ENCODE measurements at places on chromosomes 2 and 18.

DNA sequence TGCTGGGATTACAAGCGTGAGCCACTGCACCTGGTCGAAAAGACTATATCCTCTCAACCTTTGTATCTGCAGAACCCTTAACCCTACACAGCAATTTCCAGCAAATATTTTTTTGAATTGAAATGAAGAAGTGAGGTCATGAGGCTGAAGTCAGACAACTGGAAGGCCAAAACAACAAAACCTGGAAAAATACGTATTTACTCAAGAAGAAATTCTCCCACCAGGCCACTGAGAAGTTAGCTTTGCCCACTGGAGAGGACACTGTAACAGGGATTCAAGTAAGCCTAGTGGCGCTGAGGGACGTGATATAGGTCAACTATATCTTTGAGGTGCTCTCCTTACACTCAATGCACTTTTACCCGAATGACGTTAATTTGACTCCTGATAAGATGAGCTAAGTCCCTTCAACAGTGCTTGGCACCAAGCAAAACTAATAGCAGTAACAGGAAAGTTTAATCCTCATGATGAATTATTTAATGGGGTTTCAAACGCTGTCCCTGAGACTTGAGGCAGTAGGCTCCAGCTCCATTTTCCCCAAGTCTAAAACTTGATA, 1.9 kb downstream of the HDLBP start:
- DNase-seq: no peak

- no peak for DNase-seq
Measured at GRCh38 chr2:29281916-29282247, 166.7 kb downstream of the CLIP4 start.

DNA sequence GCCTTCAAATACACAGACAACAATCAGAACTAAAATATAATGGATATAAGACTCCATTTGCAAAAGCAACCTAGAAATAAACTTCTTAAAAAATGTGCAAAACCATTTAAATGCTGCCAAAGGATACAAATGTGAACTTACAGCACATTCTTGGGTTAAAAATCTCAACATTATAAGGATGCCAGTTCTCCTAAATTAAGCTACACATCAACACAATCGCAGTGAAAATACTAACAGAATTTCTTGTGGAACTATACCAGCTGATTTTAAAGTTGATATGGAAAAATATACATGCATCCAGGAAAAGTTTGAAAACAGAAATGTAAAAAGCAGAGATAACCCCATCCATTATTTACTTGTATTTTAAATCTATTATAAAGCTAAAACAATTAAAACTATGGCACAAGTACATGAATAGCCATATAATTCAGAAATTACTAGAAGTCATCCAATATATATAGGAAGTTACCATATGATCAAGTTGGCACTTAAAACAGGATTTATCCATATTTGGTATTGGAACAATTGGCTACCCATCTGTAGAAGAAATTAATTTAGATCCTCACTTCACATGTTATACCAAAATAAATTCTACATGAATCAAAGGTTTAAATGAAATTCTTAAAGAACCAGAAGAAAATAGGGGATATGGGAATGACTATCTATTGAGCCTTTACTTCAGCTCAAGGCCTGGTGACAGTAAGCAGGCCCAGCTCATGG, 151.7 kb upstream of the GLI2 start:
- DNase-seq: no peak

DNA sequence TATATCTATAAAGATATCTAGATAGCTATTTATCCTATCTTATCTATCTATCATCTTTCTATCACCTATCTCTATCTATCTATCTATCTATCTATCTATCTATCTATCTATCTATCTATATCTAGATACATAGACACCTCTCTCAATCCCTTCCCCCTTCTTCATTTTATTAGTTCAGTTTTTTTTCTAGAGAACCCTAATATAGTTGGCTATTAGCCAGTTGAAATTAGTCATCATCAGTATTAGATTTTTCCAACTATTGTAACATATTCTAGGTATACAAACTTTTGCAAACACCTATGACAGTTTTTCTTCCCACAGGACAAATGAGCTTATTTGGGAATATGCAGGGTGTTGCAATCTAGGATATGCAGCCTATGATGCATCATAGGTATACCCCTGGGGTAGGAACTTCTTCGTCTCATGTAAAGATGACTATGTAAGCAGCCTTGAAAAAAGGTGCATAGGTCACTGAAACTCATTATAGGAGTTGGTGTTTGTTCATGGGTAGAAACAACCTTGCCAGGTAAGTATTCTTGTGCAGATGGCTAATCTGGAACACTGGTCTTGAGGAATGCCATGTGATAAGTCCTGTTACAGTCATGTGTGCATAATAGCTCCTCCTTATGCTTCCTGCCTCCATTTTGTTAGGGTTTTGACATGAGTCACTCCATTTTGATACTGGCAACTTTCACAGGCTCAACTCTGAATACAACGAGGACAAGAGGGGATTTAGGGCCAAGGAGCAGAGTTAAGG, 160.7 kb upstream of the ZSWIM2 start:
- no peak for DNase-seq

DNA sequence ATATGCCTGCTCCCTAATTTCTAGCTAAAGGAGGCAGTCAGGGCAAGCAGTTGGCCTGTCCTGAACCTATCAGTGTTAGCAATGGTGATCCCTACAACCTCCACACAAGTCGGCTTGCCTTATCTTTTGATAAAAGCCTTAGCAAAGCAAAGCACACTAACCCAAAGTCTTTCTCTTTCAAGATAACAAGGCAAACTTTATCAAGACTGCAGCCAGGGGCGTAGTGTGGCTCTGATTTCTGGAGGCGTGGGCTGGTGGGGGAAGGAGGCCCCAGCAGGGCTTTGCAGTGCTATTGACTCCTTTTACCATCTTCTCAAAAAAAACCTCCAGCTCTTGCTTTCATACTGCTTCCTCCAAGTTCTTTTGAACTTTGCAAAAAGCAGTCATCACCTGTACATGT, 40.2 kb upstream of the LAMA1 start:
- no peak for DNase-seq

DNA sequence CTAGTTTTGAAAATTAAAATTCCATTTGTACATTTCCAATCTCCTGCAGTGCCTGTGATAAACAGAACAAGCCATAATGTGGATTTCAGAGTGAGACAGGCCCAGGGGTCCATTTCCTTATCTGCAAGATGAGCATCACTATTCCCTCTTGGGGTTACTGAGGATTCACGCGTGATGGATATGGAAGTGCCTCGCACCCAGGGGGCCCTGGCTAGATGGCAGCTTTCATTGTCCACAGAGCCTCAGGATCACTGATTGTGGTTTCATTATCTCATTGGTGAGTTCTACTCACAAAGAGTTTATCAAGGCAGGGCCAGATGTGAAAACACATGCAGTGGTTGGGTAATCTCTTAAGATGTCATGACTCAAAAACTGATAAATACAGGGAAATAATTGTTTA, 11.6 kb downstream of the CNGA3 start:
- no peak for DNase-seq

GRCh38 chr18:26157326-26157725, 23.7 kb downstream of the PSMA8 start:
- DNase-seq: no peak

DNA sequence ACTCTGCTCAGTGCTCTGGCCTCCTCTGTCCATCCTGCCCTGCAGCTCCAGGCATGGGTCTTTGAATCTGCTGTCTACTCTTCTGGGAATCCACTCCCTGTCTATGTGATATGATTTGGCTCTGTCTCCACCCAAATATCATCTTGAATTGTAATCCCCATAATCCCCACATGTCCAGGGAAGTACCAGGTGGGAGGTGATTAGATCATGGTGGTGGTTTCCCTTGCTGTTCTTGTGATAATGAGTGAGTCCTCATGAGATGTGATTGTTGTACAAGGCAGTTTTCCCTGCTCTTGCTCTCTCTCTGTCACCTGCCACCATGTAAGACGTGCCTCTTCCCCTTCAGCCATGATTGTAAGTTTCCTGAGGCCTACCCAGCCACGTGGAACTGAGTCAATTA, 881.8 kb upstream of the ID2 start:
- no peak for DNase-seq

DNA sequence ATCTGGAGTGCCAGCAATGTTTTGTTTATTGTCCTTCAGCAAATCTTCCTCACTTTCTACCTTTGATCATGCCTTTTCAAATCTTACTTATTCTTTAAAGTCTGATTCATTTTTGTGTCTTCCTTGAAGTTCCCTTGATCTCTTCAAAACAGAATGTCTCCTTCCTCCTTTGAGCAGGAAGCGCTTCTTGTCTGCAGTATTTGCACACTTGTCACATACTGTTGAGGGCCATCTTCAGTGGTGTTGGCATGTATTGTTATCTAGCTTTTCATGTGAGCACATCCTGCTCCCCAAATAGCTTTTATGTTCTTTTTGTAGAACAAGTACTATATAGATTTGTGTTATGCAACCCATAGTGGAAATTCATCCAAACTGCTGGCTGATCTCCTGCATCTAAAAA, 5.9 kb upstream of the CERS6 start:
- no peak for DNase-seq

DNA sequence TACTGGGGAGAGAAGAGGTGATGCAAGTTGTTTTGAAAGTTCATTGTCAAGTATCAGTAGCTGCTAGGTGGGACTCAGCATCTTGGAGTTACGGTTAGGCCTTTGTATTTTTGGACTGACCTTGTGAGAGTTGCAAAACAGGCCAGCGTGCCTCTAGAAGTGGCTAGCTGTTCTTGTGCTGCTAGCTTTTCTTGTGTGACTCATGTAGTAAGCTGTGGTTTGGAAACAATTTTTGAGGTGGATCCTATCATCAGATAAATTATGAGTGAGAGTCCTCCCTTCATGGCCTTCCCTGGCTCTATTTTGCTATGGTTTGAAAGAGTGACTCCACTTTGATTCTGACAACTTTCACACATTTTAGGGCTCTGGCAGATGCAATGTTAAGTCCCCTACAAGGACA, 409.2 kb upstream of the HS6ST1 start:
- peak; percentile 96 for DNase-seq

GRCh38 chr18:34661464-34662087, 48.5 kb upstream of the DTNA start:
- DNase-seq: peak; percentile 48

- no peak for DNase-seq
Measured at GRCh38 chr18:60060578-60060977, 160.8 kb downstream of the PMAIP1 start.

DNA sequence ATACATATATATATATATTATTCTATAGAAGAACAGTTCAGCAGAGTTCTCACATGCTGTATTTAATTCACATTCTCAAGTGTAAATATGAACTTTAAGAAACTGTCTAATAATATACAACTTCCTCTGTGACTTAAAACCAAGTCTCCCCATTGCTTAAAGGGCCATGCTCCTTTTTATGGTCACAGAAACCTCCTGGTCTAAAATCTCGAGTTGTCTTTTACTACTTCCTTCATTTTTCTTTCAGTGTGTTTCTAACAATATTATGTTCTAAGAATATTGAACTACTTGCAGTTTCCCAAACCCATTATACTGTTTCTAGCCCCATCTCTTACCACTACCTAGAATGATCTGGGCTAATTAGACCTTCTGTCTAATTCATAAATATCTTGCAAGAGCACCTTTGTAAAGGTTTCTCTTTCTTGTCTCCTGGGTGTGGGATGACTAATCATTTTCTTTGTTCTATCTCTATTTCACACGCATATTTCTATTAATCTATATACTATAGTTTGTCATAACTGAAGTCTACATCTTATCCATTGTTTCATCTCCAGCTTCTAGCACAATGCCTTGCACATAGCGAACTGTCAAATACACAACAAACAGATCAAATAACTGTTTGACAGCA, 48.8 kb downstream of the ERBB4 start:
- no peak for DNase-seq

GRCh38 chr18:13745696-13746095, 19.2 kb downstream of the RNMT start:
- no peak for DNase-seq

DNA sequence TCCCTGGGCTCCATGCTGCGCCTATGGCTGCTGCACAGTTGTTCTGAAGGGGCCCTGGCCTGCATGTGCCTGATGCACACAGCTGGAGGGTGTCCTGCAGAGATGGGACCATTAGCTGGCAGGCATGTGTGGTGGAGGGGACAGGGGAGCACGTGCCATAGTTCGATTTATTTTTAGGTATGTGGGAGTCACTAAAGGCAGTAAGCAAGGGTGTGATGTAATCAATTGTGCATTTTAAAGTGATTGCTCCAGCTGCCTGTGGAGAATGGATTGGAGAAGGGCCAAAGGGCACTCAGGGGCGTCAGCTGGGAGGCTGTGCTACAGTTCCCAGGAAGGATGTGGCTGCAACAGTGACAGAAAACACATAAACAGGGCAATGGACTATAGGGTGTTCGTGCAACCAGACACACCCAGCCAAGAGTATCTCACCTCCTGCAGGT, 205.1 kb downstream of the ARL4C start:
- DNase-seq: peak; percentile 80

- DNase-seq: no peak
Measured at GRCh38 chr2:151810489-151810888, 17.7 kb downstream of the ARL5A start.

- no peak for DNase-seq
Measured at GRCh38 chr2:84779781-84780180, 101.1 kb downstream of the TRABD2A start.

DNA sequence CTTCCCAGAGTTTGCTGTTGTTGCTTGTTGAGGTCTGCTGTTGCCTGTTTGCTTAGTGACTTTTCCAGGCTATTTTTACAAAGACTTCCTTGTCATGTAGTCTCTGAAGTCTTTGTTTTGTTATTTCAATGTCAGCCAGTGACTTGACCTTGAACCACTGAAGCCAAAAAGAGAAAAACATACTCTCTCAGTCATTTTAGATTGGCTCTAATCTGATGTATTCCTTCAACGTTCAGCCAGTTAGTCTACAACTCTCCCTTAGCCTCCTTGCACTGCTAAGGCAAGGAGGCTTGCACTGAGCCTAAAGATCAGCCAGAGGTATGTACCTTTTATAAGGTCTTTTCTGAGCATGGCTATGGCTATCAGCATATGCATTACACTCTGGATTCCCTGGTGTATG, 27.9 kb downstream of the KIAA1328 start:
- DNase-seq: no peak

- DNase-seq: no peak
Measured at GRCh38 chr2:194086129-194086528, 1570.9 kb upstream of the SLC39A10 start.

GRCh38 chr2:28359222-28360057, 33.2 kb upstream of the FOSL2 start:
- peak; percentile 98 for DNase-seq

DNA sequence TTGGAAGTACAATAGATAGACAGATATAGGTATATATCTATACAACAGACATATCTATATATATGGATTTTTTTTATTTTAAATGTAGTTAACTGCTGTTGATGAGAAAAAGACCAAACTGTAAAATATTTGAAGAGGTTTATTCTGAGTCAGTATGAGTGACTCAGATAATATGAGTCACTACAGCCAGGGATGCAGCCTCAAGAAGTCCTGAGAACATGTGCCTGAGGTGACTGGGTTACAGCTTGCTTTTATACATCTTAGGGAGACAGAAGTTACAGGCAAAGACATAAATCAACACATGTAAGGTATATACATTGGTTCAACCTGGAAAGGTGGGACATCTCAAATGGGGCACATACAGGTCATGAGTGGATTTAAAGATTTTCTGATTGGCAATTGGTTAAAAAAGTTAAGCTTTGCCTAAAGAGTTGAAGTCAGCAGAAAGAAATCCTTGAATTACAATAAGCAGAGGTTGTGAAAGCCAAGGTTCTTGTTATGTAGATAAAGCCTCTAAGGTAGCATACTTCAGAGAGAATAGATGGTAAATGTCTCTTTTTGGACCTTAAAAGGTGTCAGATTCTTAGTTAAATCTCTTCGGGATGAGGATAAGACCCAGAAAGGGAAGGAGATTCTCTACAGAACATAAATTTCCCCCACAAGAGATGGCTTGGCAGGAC, 149.9 kb downstream of the RBM43 start:
- peak; percentile 3 for DNase-seq

All from NB4 (cell line).